Stimulated activated CD8-positive, alpha-beta memory T cell treated with anti-CD3 and anti-CD28 coated beads, Interleukin-15, amount 100 ng/mL, for 24 hours (primary cell): ENCODE measurements at places on chromosomes 12 and 14.

GRCh38 chr12:93365616-93366405, 11.9 kb upstream of the NUDT4 start:
- no peak for DNase-seq

DNA sequence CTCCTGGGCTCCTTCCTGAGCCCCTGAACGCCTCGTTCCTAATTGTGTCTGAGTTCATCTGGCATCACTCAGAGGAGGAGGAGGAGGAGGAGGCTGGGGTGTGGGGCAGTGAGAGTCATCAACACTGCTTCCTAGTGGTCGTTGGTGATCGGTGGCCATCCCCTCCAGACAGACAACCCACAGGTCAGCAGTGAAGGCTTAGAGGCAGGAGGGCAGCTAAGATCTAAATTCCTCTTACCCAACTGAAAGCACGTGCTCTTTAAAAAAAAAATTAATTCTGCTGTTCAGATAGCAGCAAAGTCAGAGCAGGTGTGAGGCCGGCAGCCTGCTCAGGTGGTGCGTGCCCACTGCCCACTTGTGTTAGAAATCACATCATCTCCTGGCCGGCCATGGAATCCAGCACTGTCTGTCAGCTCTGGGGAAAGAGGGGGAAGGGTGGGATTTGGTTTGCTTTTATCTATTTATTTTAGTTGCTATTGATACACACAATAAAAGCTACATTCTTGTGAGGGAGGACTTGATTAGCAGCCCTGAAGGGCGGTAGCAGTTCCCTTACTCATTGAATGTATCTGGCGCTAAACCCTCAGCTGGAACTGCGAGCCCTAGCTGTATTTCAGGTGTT, 46.6 kb downstream of the PPP2R5C start:
- DNase-seq, result no peak

GRCh38 chr12:91513313-91513712, 330.7 kb upstream of the DCN start:
- no peak for DNase-seq

GRCh38 chr12:121050725-121051124, 11.7 kb upstream of the OASL start:
- DNase-seq, result no peak
